B cell (primary cell): ENCODE measurements at places on chromosomes 7 and 10. TPM values are rescaled to one million over a fixed set of nuclear protein-coding genes. Genes with fewer than 3 reads are reported as not detected.

Gene LRRD1
- 0.15 and 0.17 TPM in 2 replicates for total RNA-seq

Gene HABP2
- total RNA-seq, result 0.10 TPM in 1 of 2 replicates, not detected in the other

Gene ADAMTS14
- total RNA-seq, result not detected in 2 replicates

Gene MRLN
- not detected in 2 replicates for total RNA-seq

Gene CXCL12
- total RNA-seq, result not detected in 2 replicates

Gene HOXA11
- total RNA-seq, result not detected in 2 replicates

Gene CDHR3
- total RNA-seq, result 0.34 and 1.1 TPM in 2 replicates

Gene GBX1
- not detected in 2 replicates for total RNA-seq

Gene FKBP6
- total RNA-seq, result not detected in 2 replicates

Gene HIP1
- 16.7 and 20.8 TPM in 2 replicates for total RNA-seq

Gene FRAT2
- 30.2 and 31.5 TPM in 2 replicates for total RNA-seq

Gene MYOF
- 0.07 and 0.24 TPM in 2 replicates for total RNA-seq

Gene OR9A2
- total RNA-seq, result not detected in 2 replicates

Gene ACTR1A
- 48.8 and 58.3 TPM in 2 replicates for total RNA-seq

Gene TSPAN13
- total RNA-seq, result 26.2 and 26.3 TPM in 2 replicates

Gene TDRD1
- 0.22 and 0.29 TPM in 2 replicates for total RNA-seq

Gene NANOS1
- total RNA-seq, result 0.24 and 0.69 TPM in 2 replicates

Gene PKD2L1
- total RNA-seq, result not detected in 2 replicates

Gene NME8
- not detected in 2 replicates for total RNA-seq

Gene ZMIZ1
- 59.6 and 64.9 TPM in 2 replicates for total RNA-seq

Gene AMPH
- total RNA-seq, result not detected in 2 replicates

Gene LRRC4
- total RNA-seq, result 1.2 and 1.5 TPM in 2 replicates

Gene LLCFC1
- total RNA-seq, result not detected in 2 replicates

Gene FRMD4A
- 3.4 and 4.7 TPM in 2 replicates for total RNA-seq

Gene HOXA1
- 0.37 and 0.87 TPM in 2 replicates for total RNA-seq

Gene DNAH11
- total RNA-seq, result 0.24 TPM in 1 of 2 replicates, not detected in the other

Gene C10orf105
- total RNA-seq, result not detected in 2 replicates

Gene TRIM4
- total RNA-seq, result 56.7 and 58.1 TPM in 2 replicates
